ENCODE measurements at places on chromosomes 2 and 18.

DNA sequence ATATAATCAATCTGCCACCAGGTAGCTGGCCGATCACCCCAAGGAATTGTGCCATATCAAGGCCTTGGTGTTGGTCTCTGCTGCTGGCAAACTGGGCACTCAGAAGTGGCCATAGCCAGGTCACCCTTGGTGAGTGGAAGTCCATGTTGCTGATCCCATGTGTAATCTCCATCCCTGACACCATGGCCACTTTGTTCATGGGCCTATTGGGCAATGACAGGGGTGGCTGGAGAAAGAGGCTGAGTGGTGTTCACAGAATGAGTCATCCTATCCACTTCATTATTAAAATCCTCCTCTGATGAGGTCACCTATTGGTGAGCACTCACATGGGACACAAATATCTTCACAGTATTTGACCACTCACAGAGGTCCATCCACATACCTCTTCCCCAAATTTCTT is 26.7 kb upstream of the CD226 start:
- no peak for DNase-seq

DNA sequence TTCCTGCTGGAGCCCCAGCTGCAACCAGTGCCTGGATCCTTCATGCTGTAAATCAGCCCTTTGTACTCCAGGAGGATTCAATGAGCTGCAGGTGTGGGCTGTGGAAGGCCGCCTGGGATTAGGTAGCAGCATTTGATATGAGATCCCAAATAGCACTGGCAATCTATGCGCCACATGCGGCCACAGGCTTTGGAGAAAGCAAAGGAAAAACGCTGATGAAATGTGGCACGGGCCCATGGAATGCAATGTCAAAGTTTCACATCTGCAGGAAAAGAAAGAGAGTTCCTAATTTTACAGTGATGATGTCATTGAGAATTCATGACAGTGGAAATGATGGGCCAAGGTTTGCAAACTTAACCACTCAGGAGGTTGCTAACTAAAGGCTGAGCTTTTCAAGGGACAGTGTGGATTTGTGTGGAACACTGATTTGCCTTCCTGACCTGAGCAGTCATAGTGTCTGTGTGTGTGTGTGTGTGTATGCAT is 216.4 kb upstream of the OSR1 start:
- no peak for DNase-seq

DNA sequence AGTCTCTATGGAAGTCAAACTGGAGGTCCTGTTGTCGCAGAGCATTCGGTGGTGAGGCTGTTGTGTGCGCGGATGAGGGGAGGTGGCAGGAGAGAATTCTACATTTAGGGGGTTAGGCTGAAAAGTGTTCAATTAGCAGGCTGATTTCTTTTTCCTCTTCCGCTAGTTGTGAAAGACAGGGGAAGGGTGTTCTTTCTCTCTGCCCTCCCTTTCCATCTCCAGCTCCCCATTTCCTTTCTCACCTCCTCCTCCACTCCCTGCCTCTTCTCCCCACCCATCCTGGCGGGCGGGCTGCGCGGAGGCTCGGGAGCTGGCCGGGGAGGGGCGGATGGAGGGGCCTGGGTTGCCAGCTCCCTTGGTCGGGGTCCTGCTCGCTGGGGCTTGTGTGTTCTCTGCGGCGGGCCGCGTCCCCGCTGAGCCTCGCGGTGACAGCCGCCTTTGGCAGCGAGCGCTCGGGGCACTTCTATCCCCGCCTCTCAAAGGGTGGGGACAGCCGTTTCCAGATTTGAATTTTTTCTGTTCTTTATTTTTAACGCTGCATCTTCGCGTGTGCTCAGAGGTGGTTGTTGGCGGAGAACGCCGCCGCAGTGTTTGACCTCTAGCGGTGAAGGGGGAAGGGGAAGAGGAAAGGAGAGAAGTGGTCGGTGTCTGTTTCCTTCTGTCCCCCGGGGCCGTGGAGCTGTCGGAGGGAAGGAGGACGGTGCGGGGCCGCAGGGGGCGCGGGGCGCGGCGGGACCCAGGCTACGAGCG is 3.6 kb downstream of the SOX11 start:
- DNase-seq, result no peak

- DNase-seq, result no peak
Observed at GRCh38 chr2:178280244-178280852, 86.0 kb downstream of the OSBPL6 start.

GRCh38 chr2:224870341-224870740 is 154.2 kb upstream of the CCDC195 start:
- no peak for DNase-seq

DNA sequence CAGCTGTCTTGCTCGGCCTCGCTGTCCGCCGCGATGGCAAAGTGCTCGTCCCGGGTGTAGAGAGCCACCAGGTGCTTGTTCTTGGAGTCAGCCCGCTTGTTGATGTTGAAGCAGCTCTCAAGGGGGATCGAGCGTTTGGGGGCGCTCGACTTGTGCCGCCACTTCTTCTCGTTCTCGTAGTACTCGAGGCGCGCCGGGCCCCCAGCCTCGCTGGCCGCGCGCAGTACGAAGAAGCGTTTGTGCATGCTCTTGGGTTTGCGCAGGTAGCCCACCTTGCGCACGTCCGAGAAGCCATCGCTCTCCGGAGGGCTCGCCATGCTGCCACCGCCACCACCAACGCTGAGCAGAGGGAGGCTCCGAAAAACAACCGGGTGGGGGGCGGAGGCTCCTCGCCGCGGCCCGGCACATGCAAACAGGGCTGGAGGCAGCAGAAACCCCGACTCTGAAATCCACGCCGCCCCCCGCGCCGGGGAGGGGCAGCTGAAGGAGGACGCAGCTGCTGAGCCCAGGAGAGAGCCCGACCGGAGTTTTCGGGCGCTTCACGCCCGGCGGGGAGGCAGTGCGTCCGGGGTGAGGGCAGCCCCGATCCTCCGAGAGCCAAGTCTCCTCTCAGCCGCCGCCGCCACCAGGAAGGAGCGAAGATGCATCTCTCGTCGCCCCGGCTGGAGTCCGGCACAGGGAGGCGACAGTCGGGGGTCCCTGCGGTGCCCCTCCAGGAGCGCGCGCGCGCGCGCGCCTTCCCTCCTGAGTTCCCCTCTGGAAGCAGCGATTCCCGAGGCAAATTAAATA is 1.0 kb downstream of the IRS1 start:
- no peak for DNase-seq

DNA sequence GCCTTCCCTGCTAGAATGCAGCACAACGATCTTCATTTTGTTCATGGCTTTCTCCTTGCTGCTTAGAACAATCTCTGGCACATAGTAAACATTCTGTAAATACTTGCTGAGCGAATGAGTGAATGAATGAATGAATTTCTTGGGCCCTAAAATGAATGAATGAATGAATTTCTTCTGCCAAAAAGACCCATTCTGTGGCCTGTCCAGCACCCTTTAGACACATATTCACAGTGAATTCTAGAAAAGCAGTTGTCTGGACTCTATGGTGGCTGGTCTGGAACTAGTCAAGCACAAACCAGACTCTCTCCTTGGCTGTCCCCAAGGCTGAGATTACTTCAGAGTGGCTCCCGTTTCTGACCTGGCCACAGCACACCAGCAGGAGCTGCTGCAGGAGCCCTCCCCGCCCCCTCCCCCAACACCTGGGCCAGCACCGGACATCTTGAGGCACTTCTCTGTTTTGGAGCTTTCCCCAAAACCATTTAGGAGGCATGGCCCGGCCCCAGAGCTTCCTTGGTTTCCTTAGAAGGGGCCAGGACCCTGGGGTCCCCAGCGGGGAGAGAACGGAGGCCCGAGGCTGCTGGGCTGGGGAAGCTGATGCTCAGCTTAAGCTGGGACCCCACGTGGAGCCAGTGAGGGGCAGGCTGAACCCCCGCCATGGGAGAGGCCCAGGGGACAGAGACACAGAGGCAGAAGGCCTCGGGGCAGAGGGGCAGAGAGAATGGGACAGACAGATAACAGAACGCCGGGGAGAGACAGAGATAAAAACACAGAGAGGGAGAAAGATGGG is 159.0 kb downstream of the ZFP36L2 start:
- no peak for DNase-seq

GRCh38 chr2:11488809-11489208 is 22.8 kb upstream of the E2F6 start:
- DNase-seq, result no peak

- no peak for DNase-seq
Observed at GRCh38 chr2:130365963-130366362, 10.1 kb downstream of the PTPN18 start.

GRCh38 chr18:59249199-59249774 is 24.0 kb downstream of the RAX start:
- DNase-seq, result no peak

DNA sequence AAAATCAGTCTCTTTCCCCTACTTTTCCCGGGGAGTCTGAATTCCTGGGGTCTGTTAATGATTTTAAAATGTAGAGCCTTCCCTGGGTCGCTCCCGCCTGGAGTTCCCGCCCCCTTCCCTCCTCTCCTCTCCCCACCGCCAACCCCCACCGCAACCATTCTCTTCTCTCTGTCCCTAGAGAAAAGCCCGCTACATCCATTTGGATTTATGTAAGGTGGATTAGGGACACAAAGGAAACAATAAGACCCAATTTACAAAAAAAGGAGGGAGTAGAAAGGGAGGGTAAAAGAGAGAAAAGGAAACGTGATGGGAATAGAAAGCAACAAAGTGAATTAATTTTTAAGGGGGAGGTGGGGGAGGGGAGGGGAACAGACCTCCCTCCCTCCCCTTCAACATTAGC is 2.2 kb downstream of the EPHA4 start:
- no peak for DNase-seq

- no peak for DNase-seq
Observed at GRCh38 chr2:39636306-39636705, 29.4 kb upstream of the TMEM178A start.

DNA sequence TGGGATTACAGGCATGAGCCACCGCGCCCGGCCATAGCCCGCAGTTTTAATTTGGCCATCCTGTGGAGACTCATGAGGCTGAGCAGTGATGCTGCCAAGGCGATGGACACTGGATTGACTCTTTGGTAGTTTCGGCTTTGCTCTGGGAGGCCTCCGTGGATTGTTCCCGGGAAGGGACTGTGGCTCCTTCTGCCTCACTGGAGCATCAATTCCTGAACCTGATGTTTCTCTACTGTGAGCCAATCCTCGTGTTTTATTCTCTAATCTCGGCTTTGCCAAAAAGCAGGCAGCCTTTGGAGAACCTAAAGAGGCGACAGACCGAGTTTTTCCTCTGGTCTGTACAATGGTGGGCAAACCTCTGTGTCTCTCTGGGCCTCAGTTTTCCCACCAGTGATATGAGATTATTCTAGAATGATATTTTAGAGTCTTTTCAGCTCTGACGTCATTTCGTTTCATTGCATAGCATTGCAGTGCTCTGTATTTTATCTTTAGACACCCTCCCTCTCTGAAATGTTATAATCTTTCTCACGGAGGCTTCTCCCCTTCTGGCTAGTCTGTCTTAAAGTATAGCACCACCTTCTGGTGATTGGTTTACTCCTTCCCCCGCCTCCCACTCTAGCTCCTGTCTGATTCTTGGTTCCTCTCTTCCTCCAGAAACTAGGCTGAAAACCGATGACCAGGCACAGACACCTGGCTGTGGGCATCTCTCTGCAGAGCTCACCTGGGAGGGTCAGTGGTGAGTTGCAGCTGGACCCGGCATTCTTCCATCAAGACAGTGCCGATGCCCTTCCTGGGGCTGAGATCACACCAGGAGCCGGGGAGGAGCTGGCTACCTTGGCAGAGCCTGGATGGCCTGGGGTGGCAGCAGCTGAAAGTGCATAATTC is 341.3 kb downstream of the MYCN start:
- no peak for DNase-seq

DNA sequence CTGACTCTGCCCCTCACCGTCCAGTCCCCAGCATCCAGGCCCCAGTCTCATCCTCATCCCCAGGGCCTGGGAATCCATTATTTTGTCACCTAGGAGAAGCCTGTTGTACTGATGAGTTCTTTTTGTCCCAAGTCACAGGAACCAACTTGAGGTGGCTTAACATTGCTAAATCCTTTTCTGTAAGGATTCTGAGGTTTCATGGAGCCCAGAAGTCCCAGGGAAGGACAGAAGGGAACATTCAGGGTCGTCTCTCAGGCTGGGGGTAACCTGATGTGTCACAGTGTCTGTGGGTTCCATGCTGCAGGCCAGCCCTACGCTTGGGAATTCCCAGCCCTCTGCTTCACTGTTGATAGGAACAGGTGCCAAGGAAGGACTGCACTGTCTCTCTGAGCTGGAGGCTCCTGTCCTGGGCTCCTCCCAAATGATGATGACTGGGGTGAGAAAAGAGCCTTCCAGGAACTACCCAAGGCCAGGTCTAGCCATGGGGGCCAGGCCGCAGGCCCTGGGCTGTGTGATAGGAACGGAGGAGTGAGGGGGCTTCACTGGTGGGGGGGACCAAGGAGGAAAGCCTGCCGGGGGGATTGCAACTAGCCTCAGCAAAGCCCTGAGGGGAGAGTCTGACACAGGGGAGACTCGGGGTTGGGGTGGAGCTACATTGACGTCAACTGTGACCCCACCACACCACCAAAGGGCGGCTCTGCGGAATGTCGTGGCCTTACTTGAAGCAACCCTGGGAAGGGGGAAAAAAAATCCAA is 145.7 kb downstream of the SMAD7 start:
- DNase-seq, result no peak

- DNase-seq, result no peak
Observed at GRCh38 chr2:215695861-215696260, 260.0 kb upstream of the FN1 start.

DNA sequence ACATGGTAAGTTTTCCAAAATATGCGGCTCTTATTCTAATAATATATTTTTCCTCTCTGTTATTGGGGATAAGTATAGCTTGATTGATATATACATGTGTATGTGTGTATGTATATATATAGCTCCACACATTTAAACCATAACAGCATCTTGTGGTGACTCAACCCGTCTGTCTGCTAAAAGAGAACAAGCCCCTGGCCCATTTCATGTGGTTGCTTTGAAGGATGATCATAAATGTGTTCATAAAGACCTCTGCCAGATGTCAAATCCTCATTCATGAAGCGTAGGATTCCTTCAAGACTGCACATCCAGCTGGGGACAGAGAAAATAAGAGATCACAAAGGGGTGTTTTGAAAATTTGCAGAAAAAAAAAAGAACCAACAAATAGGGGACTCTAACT is 79.3 kb downstream of the RHOB start:
- DNase-seq, result no peak

DNA sequence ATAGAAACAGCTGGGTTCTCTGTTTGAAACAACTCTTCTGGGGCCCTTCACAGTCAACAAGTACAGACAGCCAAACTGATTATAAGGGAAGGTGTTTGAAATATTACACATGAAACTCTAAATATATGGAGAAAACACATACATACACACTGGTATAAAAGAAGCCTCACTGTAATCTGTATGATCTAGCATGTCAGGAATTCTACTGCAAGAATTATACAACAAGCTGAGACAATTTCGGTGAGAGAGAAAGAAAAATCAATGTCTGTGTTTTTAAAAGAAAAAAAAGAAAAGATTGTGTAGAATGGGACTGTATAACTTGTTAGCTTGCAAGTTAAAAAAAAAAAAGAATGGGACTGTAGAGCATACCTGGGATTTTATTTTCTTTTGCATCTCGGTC is 26.3 kb downstream of the IRS1 start:
- no peak for DNase-seq
